ENCODE measurements at places on chromosomes 12 and 14.

- no peak for DNase-seq
Observed at GRCh38 chr14:50829489-50830043, 1.4 kb downstream of the NIN start.

GRCh38 chr12:44889926-44890325 lies 13.8 kb upstream of the NELL2 start:
- no peak for DNase-seq

DNA sequence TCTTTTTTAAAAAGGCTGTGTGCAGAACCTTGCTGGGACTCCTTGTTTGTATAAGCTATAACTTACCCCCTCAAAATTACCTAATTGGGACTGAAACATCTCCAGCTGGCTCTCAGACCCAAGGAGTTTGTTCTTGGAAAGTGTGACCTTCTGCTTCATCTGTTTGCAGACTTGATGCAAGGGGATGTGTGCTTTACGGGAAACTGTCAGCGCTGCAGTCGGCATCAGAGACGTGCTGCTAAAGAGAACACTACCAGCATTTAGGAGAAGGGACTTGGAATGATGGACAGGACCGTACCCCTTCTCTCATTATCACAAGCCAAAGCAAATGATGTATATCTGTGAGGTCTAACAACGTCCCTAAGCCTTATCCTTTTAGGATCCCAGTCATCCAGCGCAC lies 174.2 kb upstream of the PARP11 start:
- DNase-seq = no peak

DNA sequence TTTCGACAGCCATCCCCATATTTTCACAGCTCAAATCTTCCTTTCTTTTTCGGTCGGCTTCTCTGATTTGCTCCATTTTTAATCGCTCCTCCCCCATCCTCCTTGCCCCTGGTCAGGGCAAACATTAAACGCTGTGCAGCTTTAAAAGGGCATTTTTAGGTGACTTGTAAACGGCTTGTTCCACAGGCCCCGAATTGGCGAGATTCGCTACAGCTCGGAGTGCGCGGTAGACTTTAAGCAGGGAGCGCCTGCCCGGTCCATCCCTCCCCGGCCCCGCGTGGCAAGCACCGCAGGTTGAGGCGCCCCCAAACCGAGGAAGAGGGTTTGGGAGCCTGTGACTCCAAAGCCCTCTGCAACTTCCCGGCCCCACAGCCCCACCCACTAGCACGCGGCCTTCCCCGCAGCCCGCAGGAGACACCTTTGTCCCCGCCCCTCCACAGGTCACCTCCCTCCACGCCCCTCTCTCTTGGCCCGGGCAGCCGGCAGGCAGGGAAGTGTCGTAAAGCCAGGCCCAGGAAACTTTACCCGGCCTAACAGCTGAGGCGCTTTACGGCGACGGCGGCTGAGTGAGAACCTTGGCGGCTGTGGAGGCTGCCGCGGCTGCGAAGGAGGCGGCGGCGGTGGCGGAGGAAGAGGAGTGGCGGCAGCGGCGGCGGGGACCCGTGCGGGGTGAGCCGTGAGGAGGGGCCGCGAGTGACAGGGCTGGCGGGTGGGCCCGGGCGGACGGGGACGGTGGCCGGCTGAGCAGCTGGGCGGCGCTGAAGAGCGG lies at the start of gene NAA30:
NAA30 (plus strand) TSS at position 550 of the 769 bp plus-strand sequence. CDS start 372 bp downstream, outside the sequence.
- DNase-seq = peak; percentile 91

Measured in T-helper 2 cell treated with Interferon-gamma antibody and Interleukin-4, amounts not matched to agents 5 μg/mL and 100 μg/mL, for 36 hours (primary cell).